ENCODE measurements at places on chromosomes 7 and 10.

DNA sequence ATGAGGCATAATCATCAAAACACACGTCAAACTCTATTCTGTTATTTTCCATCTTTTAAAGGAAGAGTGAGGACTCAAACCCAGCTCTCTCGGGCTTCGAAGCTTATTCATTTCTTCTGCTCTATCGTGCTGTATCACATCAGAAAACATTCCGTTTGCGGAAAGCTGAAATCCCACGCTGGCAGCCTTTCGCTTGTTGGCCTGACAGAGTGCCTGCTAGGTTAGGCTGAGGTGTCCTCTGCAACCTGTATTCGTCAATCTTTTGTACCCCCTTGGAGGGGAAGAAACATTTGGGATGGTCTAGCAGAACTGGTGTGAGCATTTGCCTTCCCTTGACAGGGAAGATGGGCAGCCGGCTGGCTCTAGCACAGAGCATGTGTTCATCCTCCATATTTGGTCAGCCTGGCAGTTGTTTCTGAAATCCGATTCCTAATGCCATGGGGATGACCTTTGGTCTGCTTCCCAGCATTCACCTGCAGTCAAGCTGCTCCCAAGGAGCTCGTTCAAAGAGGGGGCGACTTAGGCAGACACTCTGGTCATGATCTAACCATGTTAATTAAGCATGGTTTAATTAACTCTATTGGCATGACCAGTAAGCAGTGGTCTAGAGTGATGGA is 55.2 kb downstream of the TACC2 start:
- DNase-seq = peak; percentile 32

- DNase-seq = peak; percentile 73
Observed at GRCh38 chr10:61028861-61029361, 84.9 kb upstream of the RHOBTB1 start.

- no peak for DNase-seq
Observed at GRCh38 chr7:6226194-6226799, 46.1 kb downstream of the CYTH3 start.

GRCh38 chr7:7790041-7790741 is 71.8 kb upstream of the RPA3 start:
- no peak for DNase-seq

DNA sequence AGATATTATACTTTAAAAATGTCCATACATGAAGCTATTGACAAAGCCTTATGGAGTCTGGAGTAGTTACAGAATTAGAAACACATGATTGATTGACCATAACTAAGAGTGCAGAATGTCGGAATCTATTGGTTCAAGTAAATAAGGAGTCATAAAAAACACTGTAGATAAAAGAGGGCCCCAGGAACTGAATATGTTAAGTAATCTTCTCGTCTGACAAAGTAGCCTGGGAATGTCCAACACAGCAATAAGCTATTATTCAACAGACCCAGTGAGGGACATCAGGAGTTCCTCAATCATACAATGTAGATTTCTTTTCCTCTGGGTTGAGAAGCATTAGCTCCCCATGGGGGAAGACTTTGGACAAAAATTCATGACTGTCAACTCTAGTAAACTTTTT is 782.0 kb downstream of the SUGCT start:
- no peak for DNase-seq

DNA sequence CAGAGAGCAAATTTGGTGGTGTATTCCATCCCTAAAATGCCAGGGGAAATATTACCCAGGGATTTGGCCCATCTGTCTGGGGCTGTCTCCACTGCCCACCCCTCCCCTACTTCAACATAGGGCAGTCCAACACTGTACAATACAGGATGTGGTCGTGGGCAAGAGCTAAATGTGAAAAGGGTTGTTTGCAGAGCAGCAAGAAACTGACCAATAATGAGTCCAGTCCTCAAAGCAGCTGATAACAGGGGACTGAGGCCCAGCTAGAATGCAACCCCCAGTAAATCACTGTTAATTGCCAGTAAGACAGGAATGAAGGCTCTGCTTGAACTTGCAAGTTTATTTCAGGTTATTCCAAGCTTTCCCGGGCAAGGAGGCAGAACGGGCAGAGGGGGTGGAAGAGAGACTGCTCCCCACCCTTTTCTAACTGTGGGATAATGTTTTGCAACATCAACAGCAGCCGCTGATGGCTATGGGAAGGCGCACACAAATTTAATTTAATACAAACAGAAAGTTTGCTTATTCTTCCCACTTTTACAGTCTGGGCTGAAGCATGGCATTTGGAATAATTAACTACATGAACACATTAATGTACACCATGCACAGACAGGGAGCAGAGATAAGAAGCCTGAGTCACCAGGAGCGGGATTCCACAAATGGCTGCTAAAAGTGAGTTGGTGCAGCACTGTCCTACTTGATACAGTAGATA is 36.8 kb downstream of the AFAP1L2 start:
- no peak for DNase-seq

DNA sequence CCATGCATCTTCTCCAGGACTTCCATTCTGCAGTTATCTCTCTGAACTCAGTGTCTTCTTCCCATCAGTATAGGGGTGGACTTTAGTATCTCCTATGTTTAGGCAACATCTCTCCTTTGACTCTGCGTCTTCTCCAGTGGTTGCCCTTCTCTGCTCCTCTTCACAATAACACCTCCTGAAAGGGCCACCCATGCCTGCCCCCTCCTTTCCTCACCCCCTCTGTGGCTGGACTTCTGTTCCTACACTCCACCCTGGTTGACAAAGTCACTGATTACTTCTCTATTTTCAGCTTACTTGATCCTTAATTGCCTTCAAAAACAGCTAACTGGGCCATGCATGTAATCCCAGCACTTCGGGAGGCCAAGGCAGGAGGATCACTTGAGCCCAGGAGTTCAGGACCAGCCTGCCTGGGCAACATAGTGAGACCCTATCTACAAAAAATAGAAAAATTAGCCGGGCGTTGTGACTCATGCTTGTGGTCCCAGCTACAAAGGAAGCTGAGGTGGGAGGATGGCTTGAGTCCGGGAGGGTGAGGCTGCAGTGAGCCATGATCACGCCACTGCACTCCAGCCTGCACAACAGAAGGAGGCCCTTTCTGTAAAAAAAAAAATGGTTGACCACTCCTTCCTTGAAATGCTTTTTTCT is 13.7 kb downstream of the SRGN start:
- DNase-seq = peak; percentile 63

GRCh38 chr10:110414548-110415309 is 83.0 kb upstream of the DUSP5 start:
- peak; percentile 96 for DNase-seq

DNA sequence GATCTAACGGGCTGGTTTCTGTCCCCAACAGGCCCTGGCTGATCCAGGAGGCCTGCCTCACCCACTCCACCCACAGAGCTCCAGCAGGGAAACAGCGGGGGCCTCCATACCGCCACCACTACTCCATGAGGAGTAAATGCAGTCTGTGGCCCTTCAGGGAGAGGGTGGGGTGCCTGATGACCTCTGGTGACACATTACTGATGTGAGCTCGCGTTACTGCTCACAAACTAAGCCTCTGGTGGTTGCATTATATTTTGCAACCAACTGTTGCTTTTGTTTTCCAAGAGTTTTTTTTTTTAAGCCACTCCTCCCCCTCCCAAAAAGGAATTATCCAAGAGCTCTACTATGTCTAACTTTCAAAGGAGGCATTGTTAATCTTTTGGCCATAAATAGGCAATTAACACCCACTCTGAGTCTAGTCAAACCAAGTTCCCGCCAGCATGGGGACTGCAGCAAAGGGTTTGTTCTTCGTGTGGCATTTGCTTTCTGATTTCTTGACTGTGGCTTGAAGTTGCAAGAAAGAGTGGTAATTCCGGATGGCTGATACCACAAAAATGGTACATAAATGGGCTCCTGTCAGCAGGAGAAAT is 72.6 kb downstream of the FAM53B start:
- DNase-seq = peak; percentile 3

GRCh38 chr7:31860925-31861324 is 173.9 kb downstream of the PPP1R17 start:
- peak; percentile 79 for DNase-seq

DNA sequence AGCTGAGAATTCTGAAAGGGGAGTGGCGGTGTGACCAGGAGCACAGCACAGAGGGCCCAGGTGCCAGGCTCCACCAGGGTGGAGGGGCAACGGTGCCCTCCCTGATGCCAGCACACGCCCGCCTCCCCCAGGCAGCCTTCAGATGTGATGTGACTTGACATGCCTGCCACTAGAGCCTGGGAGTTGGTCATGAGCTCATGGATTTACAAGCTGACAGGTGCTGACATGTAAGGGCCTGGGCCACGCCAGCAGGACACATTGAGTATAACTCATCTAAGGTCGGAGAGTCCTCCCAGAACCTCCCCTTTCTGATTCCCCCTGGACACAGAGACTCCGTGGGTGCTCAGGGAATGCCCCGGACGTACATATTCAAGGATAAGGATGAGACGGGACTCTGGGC is 74.2 kb downstream of the LSM5 start:
- no peak for DNase-seq

- no peak for DNase-seq
Observed at GRCh38 chr10:75542906-75543305, 111.5 kb downstream of the LRMDA start.

- peak; percentile 5 for DNase-seq
Observed at GRCh38 chr10:116417821-116418220, 9.8 kb upstream of the PNLIPRP3 start.

- DNase-seq = no peak
Observed at GRCh38 chr7:158126661-158127060, 461.0 kb downstream of the PTPRN2 start.

GRCh38 chr7:157905651-157906461 is 569.1 kb downstream of the DNAJB6 start:
- DNase-seq = peak; percentile 10

- DNase-seq = no peak
Observed at GRCh38 chr7:38669965-38670520, 38.9 kb upstream of the AMPH start.

GRCh38 chr10:133236401-133237240 is 1.0 kb upstream of the VENTX start:
- no peak for DNase-seq

DNA sequence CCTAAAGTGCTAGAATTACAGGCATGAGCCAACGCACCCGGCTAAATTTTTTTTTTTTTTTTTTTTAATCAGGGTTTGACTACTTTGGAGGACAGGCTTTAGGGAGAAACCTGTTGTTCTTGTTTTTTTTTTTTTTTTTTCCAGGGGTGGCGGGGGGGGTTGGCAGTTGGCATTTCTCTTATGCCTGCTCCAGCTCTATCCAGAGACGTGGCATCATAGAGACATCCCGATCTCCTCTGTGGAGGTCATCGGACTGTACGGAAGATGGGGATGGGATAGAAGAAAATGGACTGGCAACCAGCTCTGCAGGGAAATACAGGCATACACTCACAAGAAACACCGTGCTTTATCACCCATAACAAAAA is 130.8 kb downstream of the PRPF18 start:
- peak; percentile 2 for DNase-seq

GRCh38 chr7:71768450-71768849 is 636.5 kb downstream of the GALNT17 start:
- no peak for DNase-seq

DNA sequence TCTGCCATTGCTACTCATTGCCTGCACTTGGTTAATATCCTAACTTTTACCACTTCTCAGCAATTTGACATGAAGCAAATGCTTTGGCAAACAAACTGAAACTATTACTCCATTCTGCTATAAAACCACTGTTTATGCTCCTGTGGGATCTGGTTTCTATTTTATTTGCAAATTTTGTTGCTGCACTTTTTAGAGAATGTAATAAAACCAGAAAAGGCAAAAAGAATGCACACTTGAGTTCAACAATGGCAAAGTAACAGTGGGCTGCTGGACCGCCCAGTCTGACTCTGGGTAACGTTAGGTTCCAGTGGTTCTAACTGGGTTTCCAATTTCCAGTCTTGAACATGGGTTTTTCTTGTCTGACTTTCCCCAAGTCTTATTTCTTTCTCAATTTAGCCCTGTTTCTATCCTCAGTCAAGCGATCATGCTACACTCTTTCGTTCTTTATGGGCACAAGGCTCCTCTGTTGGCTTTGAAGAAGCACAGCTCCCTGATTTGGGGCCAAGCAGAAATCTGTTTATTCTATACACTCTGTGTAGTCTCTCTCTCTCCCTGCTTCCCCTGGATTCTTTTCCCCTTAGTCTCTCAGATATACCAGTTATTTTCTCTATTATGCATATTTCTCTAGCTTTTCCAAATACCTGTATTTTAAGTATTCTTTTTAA is 129.2 kb upstream of the FAM3C start:
- DNase-seq = no peak

DNA sequence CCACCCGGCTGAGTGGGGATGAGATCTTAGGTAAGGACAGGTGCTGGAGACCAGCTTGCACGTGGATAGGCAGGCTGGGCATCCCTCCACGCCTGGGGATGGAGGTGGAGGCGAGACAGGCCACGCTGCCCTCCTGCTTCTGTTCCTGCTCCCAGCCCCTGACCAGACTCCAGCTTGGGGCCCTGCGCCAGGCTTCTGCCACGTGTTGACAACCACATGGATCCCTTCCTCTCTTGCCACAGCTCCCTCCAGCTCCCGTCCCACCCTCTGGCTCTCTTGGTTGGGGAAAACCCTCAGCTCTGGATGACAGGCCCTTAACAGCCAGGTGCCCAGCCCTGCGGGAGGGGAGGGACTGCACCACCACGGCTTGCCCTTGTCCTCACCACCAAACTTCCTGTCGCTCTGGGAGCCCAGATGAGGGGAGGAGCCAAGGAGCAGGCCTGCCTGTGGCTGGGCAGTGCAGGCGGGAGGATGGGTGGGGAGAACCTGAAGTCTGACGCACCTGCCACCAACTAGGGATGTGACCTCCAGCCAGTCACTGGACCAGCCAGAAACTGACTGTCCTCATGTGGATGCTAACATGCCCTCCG is 36.0 kb downstream of the KCNH2 start:
- peak; percentile 4 for DNase-seq

Measured in PC-3 (cell line).